ENCODE measurements at places on chromosomes 5 and 9. TPM values are rescaled to one million over a fixed set of nuclear protein-coding genes. Genes with fewer than 3 reads are reported as not detected.

The ZNF454 gene
- total RNA-seq = not detected

GRCh38 chr5:172878933-172879752 lies 45.1 kb downstream of the ERGIC1 start:
- no peak for DNase-seq

GRCh38 chr9:127693143-127693542 lies 13.6 kb upstream of the CFAP157 start:
- DNase-seq = no peak

- no peak for DNase-seq
Measured at GRCh38 chr5:175689147-175689991, 31.5 kb downstream of the HRH2 start.

The KCNN2 gene
- not detected for total RNA-seq

DNA sequence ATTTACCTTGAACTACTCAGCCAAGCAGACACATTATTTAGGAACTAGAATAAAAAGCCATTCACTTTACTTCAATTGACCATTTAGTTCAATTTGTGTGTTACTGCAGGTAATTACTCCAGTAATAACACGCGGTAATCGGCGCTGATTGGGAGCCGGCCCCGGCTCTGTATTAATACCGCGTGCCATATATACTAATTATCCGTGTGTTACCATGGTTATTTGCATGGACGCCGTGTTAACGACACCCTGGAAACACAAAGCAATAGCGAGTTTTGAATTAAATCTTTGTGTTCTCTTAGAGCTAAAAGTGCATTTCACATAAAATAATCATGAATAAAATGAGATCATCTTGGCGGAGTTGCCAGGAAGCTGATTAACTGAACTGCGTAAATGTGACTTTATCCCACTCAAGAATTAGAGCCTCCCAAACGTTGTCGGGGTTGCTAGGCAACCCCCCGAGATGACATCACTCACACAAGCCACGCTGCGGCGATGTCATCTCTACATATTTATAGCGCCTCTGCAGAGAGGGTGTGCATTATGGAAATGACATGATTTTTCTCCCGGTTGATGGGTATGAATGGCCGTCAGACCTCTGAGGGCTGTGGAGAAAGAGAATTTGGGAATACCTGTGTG lies 41.4 kb upstream of the RNU6ATAC start:
- DNase-seq = no peak

GRCh38 chr5:96439477-96440184 lies 6.6 kb upstream of the PCSK1 start:
- no peak for DNase-seq

DNA sequence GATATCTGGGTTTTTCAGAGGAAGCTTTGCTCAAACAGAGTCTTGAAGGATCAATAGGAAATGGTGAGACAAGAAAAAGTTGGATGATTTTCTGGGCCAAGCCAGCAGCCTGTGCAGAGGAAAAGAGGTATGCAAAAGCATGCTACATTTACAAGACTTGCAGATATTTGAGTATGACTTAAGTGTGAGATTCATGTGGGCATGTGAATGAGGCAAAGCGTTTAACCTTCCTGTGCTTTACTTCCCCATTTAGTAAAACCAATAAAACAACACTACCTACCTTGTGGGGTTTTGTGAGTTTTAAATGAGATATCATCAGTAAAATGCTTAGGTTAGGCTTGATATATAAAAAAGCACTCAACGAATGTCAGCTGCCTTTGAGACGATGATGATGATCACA lies 58.1 kb downstream of the PIP5K1B start:
- DNase-seq = no peak

GRCh38 chr5:17482790-17483189 lies 15.2 kb upstream of the TAF11L2 start:
- DNase-seq = no peak

The PRXL2C gene
- total RNA-seq = 15.2 TPM

GRCh38 chr5:101686536-101687157 lies 609.4 kb downstream of the SLCO4C1 start:
- no peak for DNase-seq

DNA sequence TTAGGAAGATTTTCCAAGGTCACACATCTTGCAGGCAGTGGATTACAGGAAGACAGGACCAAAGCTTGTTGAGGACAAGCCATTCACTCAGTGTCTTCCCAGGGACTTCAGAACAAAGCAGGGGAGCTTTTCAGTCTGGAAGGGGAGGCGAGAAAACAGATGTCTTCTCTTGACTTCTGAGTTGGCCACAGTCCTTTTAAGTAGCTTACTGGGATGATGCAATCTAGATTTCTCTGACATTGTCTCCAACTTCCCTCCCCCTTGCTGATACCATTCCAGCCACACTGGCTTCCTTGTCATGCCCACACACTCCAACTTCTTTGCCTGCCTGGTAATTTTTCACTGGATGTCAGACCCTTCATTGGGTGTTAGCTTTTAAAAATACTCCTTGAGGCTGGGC lies 174.2 kb upstream of the TBC1D2 start:
- DNase-seq = no peak

- DNase-seq = no peak
Measured at GRCh38 chr5:180126716-180127681, 55.4 kb upstream of the RNF130 start.

DNA sequence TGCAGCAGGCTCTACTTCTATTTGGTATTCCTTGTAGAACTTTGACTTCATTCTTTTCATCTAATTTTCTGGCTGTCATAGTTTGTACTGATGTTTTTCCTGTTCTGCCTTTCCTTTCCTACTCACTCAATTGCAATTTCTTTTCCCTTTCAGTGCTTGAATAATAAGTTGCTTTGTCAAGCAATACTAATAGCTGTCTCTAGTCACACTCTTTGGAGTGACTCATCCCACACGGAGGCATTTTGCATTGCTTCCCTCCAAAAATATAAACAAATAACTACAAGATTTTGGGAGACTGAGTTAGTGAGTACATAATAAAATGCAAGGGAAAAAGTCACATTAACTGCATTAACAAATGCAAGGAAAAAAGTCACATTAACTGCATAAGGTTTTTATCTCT lies 465.9 kb downstream of the CDH9 start:
- DNase-seq = no peak

DNA sequence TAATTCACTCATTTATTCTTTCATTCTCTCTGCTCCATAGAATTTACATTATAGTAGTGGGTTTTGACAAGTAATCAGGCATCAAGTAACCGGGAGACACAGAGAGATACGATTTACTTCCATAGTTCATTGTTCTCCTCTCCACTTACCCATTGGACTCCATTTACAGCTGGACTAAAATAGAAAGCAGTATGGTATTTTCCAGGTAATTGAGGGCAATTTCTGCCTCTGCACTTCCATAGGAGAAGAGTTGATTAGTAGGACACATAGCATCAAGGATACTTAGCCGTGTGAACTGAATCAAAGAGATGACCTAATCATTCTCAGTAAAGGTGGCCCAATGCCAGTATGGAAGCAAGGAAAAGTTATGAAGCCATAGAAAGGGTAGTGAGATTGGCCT lies 244.4 kb downstream of the COX7C start:
- DNase-seq = no peak

DNA sequence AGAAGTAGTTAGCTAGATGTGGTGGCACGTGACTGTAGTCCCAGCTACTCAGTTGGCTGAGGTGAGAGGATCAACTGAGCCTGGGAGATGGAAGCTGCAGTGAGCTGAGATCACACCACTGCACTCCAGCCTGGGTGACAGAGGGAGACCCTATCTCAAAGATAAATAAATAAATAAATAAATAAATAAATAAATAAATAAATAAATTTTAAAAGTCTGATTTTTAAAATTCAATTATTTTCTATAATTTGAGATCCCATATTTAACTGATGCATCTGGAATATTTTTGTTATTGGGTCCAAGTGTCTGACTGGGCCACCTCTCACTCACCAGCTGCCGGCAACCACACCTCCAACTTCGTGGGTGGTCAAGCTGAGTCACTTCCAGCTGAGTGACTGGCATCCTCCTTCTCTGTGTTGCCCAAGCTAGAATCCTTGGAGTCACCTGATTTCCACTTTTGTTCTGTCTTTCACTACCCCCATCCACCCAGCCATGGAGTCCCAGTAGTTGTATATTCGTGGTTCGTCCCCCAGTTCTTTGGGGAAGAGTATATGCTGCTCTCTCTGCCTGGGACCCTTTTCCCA lies 70.9 kb downstream of the EGFLAM start:
- DNase-seq = no peak

DNA sequence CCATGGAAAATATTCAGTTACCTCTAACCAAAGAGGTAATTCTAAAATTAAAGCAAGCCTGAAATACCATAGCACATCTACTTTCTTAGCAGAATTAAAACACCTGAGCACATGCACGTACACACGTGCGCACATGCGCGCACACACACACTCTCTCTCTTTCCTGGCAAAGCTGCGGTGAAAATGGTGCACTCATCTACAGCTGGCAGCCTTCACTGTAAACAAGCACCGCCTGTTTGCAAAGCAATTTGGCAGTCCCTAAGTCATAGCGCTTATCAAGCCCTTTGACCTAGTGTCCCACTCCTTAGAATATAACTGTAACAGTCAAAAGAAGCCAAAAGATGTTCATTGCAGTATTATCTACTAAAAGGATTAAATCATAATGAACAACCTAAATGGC lies 278.7 kb downstream of the DENND1A start:
- DNase-seq = no peak

DNA sequence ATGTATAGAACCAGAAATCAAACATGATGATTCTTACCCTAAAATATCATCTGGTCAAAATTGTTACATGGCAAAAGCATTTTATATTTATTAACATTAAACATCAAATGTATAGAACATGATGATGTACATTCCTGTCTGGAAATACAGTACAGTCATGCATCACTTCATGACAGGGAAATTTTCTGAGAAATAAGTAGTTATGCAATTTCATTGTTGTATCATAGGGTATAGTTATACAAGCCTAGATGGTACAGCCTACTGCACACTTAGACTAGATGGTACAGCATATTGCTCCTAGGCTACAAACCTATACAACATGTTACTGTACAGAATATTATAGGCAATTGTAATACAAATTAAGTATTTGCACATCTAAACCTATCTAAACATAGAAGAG lies 64.6 kb upstream of the VCAN start:
- no peak for DNase-seq

- DNase-seq = no peak
Measured at GRCh38 chr5:78964889-78965288, 20.2 kb downstream of the ARSB start.

GRCh38 chr9:68817079-68817875 lies 112.2 kb downstream of the PIP5K1B start:
- no peak for DNase-seq

The HSPB3 gene
- not detected for total RNA-seq

DNA sequence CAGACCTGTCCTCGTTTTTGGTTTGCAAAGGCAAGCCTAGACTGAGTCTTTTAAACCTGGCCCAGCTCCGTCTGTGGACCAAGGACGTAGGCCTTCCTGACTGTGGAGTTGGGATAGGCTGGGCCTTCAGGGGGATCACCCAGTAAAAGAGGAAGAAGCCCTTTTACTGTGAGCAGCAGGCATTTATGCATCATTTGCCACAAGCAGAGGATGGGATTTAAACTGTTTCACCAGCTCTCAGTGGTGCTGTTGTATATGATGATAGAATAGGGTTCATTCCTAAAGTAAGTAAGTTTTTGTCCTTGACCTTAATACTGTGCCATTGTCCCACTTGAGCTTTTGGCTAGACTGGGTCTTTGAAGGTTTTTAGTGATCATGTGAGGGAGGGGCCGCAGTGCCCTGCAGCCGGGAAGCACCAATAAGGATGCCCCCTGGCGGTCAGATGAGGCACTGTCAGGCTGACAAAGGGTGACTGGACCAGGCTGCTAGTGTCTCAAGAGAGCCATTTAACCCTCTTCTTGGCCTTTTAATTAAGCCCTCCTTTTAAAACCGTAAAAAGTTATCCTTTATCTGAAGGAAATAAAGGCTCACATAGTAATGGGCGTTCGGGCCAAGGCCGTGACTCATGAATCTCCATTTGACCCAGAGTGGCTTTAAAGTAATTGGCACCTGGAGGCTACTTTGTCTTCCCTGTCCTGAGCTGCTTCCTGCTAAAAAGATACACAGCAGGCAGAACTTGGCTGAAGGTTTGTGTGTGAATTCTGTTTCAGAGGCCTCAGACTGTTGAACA lies 74.0 kb downstream of the UBAP1 start:
- DNase-seq = peak; percentile 54

DNA sequence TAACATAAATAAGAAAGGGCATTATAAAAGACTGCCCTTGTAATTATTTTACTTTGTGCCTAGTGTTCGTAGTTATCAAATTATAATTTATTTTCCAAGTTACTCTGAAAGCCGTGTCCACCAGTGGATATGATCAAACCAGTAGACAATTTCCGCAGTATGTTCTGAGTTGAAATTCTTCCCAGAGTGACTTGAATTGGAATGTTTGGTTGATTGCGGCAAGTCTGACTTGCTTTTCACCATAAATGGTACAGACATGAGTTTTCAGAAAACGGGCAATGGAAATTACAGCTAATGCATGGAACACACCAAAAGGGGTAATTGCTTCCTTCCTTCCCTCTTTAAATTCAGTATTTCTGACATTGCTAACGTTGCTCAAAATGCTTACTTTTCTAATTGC lies 56.6 kb downstream of the CHSY3 start:
- DNase-seq = no peak

- no peak for DNase-seq
Measured at GRCh38 chr5:131988601-131989000, 22.9 kb downstream of the ACSL6 start.

- DNase-seq = no peak
Measured at GRCh38 chr9:90508940-90509339, 133.7 kb downstream of the DIRAS2 start.

The MARVELD2 gene
- 0.39 TPM for total RNA-seq

- DNase-seq = no peak
Measured at GRCh38 chr5:57953792-57954191, 471.2 kb upstream of the ACTBL2 start.

- DNase-seq = no peak
Measured at GRCh38 chr5:51644976-51645375, 261.7 kb downstream of the ISL1 start.

GRCh38 chr5:172868924-172869591 lies 35.0 kb downstream of the ERGIC1 start:
- DNase-seq = no peak

GRCh38 chr9:3027210-3027609 lies 183.3 kb upstream of the PUM3 start:
- DNase-seq = no peak

The PHF2 gene
- 22.4 TPM for total RNA-seq

- DNase-seq = no peak
Measured at GRCh38 chr9:10250219-10250618, 362.6 kb downstream of the PTPRD start.
